CD8-positive, alpha-beta memory T cell (primary cell): ENCODE measurements at places on chromosomes 2 and 18.

GRCh38 chr18:48962252-48962993 is 11.7 kb upstream of the SMAD7 start:
- no peaks in the 10 kb centered on the region for H3K27me3 ChIP-seq
- no peaks in the 10 kb centered on the region for H3K36me3 ChIP-seq
- H3K4me3 ChIP-seq: no peak overlapping the region

- H3K27me3 ChIP-seq: no peaks in the 10 kb centered on the region
- no peak overlapping the region for H3K27ac ChIP-seq
These were observed 127.7 kb downstream of the DTNA start for GRCh38 chr18:34837769-34838272.

- H3K36me3 ChIP-seq: no peaks in the 10 kb centered on the region
- no peaks in the 10 kb centered on the region for H3K27me3 ChIP-seq
- no peak overlapping the region for H3K27ac ChIP-seq
These were observed 15.1 kb upstream of the LMAN1 start for GRCh38 chr18:59374128-59374527.

- peak overlapping the region; percentile 3 for H3K4me3 ChIP-seq
- peak overlapping the region; percentile 14 for H3K27ac ChIP-seq
- no peaks in the 10 kb centered on the region for H3K36me3 ChIP-seq
- DNase-seq: no peak
These were observed 10.3 kb downstream of the NCK2 start for GRCh38 chr2:105754994-105755393.

- no peaks in the 10 kb centered on the region for H3K36me3 ChIP-seq
- no peaks in the 10 kb centered on the region for H3K27me3 ChIP-seq
- no peaks in the 10 kb centered on the region for H3K4me1 ChIP-seq
- DNase-seq: no peak
- no peak overlapping the region for H3K27ac ChIP-seq
These were observed 51.7 kb downstream of the IMPA2 start for GRCh38 chr18:12032786-12033642.

DNA sequence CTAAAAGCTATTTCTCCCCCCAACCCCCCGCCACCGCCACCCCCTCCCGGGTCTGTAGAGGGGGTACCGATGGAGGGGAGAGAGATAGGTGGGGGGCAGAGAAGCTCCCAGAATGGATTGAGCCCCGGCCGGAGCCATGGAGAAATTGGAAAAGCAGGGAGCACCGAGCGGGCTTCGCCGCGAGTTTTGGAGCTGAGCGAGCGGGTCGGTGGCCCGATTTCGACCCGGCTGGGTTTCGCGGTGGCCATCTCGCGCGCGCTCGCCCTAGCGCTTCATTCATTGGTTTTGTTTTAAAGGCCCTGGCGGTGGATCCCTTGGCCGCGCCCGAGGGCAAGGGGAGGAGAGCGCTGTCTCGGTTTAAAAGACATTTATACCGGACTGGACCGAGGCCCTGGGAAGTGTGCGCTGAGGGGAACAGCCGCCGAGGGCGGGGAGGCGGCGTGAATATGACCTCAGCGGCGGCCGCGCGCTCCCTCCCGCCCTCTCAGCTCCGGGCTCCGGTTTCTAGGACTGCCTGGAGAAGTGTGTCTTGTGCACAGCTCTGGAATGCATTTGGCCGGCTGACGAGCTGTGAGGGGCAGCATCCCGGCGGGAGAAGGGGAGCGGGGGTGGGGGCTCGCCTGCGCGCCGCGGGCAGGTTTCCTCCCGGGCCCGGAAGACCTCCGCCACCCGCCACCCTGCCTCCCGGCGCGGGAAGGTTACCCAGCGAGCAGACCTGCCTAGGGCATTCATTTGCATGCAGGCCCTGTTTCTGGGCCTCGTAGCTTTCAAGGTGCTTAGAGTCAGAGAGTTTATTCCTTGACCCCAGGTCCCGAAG is 1.7 kb upstream of the SMAD7 start:
- H3K27ac ChIP-seq: peak overlapping the region; percentile 92
- H3K4me1 ChIP-seq: peaks cover 24% of the 10 kb centered on the region
- peak; percentile 44 for DNase-seq
- peak overlapping the region; percentile 70 for H3K4me3 ChIP-seq
- H3K36me3 ChIP-seq: no peaks in the 10 kb centered on the region

DNA sequence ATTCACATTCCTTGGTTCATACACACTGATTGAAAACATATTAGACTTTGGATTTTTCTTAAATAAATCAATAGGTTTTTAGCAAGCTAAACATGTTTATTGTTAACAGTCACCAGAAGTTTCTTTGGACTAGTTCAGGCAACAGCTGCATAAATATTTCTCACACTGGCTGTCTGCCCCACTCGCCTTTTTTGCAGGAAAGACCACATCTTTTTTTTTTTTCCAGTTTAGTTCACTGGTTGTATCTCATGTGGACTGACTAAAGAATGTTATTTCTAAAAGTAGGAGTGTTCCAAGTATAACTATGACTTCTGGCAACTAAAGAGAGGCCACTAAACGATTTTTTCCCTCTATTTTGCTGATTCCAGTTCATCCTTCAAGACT is 31.1 kb downstream of the SLC40A1 start:
- no peak for DNase-seq
- H3K36me3 ChIP-seq: no peaks in the 10 kb centered on the region
- H3K27me3 ChIP-seq: no peaks in the 10 kb centered on the region
- no peaks in the 10 kb centered on the region for H3K4me1 ChIP-seq
- no peak overlapping the region for H3K27ac ChIP-seq
- no peak overlapping the region for H3K4me3 ChIP-seq

- H3K4me3 ChIP-seq: no peak overlapping the region
- H3K27me3 ChIP-seq: peaks cover 15% of the 10 kb centered on the region
- no peak overlapping the region for H3K27ac ChIP-seq
- H3K4me1 ChIP-seq: peaks cover 4% of the 10 kb centered on the region
- no peak for DNase-seq
These were observed 25.2 kb upstream of the GPR55 start for GRCh38 chr2:230949966-230950873.

- no peak overlapping the region for H3K27ac ChIP-seq
- no peaks in the 10 kb centered on the region for H3K27me3 ChIP-seq
- peaks cover 32% of the 10 kb centered on the region for H3K4me1 ChIP-seq
- no peaks in the 10 kb centered on the region for H3K36me3 ChIP-seq
- DNase-seq: peak; percentile 58
These were observed 43.5 kb downstream of the FBLN7 start for GRCh38 chr2:112181571-112182290.

DNA sequence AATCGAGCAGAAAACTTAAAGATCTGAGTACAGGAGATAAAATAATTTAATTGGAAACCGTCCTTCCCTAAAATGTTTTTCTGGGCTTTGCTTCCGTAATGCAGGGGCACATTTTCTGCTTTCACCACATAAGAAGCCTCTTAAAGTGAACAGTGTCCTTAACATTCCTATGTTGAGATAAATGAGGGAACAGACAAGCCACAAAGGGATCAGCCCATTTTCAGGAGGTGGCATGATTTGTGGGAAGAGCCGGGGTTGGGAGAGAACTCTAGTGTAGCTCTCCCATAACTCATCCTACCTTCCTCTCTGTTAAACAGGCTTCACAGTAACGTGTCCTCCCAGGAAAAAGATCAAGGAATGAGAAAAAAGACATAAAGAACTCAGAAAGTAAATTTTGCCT is 56.9 kb upstream of the ACVR1C start:
- no peaks in the 10 kb centered on the region for H3K36me3 ChIP-seq
- no peaks in the 10 kb centered on the region for H3K27me3 ChIP-seq
- H3K4me1 ChIP-seq: no peaks in the 10 kb centered on the region
- H3K27ac ChIP-seq: no peak overlapping the region
- H3K4me3 ChIP-seq: no peak overlapping the region

- H3K27ac ChIP-seq: no peak overlapping the region
- H3K4me3 ChIP-seq: no peak overlapping the region
- DNase-seq: no peak
- peaks cover 11% of the 10 kb centered on the region for H3K4me1 ChIP-seq
- H3K36me3 ChIP-seq: no peaks in the 10 kb centered on the region
These were observed 965 bp downstream of the SIX3 start for GRCh38 chr2:44942304-44943030.

DNA sequence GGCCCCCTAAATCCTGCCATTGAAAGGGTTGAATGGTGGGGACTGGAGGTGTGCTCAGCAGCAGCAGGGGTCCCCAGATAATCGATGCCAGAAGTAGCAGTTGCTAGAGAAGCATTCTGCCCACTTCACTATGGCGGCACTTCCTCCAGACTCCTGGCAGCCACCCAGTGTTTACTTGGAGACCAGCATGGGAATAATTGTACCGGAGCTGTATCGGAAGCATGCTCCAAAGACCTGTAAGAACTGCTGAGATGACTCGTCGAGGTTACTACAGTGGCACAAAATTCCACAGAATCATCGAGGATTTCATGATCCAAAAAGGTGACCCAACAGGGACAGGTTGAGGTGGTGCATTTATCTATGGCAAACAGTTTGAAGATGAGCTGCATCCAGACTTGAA is 11.0 kb upstream of the GAREM2 start:
- no peak overlapping the region for H3K4me3 ChIP-seq
- no peaks in the 10 kb centered on the region for H3K27me3 ChIP-seq

GRCh38 chr2:199130501-199130900 is 327.2 kb downstream of the SATB2 start:
- no peak overlapping the region for H3K4me3 ChIP-seq
- no peaks in the 10 kb centered on the region for H3K27me3 ChIP-seq
- H3K36me3 ChIP-seq: no peaks in the 10 kb centered on the region
- no peak overlapping the region for H3K27ac ChIP-seq

DNA sequence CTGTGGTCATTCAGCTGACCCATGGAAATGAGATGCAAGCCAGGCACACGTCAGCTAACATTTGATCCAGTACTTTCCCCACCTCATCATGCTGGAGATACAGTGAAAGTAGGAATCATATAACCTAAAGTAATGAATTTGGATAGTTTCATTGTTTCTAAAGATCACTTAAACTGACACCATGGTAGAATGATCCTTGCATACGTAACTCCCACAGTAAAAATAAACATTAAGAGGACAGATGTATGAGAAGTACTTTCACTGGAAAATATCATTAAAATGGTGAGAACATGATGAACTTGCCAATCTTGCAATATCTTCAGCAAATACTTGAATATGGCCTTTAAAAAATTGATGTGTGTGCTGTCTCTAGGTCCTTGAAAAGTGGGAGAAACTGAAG is 85.4 kb downstream of the MAIP1 start:
- no peak overlapping the region for H3K27ac ChIP-seq
- no peak overlapping the region for H3K4me3 ChIP-seq
- no peaks in the 10 kb centered on the region for H3K27me3 ChIP-seq
- no peaks in the 10 kb centered on the region for H3K4me1 ChIP-seq

DNA sequence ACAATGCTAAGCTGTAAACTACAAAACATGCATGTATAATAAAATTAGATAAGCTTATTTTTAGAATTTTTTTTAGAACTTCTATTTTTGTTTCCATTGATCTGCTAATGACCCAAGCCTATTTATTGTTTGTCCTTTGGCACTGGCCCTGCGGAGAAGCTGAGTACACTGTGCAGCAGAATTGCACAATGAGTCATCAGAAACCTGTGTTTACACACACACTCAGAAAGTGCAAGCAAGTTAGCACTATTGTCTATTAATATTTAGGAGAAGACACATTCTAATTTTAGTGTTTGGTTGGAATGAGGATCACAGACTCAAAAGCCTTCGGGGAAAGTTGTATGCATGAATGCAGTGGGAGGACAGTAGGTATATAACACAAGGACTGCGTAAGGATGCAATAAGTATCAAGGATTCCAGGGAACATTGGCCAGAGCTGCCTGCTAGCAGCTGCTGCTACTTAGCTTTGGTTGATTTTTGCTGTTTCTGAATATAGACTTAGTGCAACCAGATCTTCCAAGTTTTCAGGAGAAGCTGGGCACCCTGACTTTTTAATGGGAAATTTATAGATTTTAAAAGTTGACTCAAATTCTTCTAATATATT is 128.2 kb downstream of the KCNH7 start:
- no peak overlapping the region for H3K4me3 ChIP-seq
- DNase-seq: no peak
- no peaks in the 10 kb centered on the region for H3K27me3 ChIP-seq
- H3K36me3 ChIP-seq: no peaks in the 10 kb centered on the region
- no peaks in the 10 kb centered on the region for H3K4me1 ChIP-seq
- no peak overlapping the region for H3K27ac ChIP-seq

DNA sequence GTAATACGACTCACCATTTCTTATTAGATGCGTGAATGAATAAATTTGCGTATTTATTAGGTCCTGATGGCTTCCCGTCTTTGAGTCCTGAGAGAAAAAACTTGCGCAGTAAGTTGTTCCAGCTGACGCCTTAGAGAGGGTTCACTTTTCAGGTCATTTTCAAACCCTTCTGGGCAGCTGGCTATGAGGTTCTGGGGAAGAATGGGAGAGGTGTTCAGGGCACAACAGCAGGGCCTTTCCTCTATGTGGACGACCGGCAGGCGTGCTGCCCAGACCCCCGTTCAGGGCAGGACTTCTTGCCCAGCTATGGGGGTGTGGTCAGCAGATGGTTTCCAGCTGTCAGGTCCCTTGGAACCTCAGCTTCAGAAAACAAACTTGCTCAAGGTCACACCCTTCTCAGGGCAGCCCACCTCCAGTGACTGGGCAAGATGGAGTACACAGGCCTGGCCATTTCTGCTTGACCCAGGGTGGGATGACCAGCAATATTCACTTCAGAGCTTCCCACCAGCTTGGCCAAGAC is 61.1 kb upstream of the TNP1 start:
- no peak overlapping the region for H3K4me3 ChIP-seq
- no peak for DNase-seq
- no peaks in the 10 kb centered on the region for H3K27me3 ChIP-seq
- no peaks in the 10 kb centered on the region for H3K36me3 ChIP-seq

DNA sequence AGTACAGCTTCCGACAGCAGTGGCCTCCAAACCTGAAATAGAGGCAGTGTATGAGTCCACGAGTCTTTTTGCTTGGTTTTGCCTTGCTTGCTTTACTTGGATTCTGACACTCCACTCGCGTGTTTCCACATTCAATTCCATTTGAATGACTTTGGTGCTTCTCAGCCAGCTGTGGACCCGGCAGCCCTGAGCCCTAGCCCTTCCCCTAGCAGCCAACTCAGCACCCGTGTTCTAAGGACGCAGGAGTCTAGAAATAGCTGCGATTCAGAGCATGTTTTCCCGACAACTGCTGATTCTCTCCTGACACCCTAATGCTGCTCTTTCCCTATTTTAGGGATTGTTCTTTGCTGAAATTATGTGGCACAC is 20.6 kb downstream of the LRRFIP1 start:
- DNase-seq: no peak
- H3K27ac ChIP-seq: no peak overlapping the region
- H3K4me1 ChIP-seq: no peaks in the 10 kb centered on the region
- H3K4me3 ChIP-seq: no peak overlapping the region
- H3K36me3 ChIP-seq: no peaks in the 10 kb centered on the region

DNA sequence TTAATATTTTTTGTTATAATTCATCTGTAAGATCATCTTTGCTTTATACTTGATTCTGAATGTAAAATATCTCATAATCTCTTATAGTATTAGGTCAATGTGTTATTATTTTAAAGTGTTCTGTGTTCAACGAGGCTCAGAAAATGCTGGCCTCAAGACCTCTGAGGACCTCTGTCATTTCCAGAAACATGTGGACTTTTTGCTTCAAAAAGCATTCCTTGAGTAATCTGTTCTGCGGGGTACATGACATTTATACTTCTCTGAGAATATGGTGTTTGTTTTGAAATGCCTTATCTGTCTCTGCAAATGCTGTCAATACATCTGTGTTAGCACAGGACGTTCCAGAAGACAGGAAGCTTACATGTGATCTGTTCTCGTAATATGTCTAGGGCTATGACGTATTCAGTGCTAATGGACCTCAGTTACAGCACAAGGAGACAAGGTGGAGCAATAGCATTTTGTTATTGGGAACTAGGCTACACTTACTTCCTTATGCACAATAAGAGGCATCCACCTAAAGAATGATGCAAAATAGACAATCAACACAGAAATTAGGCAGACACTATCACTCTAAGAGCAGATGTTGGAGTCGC is 37.6 kb upstream of the IL1RL1 start:
- DNase-seq: no peak
- H3K36me3 ChIP-seq: no peaks in the 10 kb centered on the region
- H3K4me1 ChIP-seq: peaks cover 19% of the 10 kb centered on the region
- H3K27me3 ChIP-seq: no peaks in the 10 kb centered on the region
